SJSA1 (cell line): ENCODE measurements at places on chromosomes 5 and 9. TPM values are rescaled to one million over a fixed set of nuclear protein-coding genes. Genes with fewer than 3 reads are reported as not detected.

- no peaks in the 10 kb centered on the region for H3K27me3 ChIP-seq
- DNase-seq = no peak
- no peaks in the 10 kb centered on the region for H3K4me1 ChIP-seq
- no peaks in the 10 kb centered on the region for H3K36me3 ChIP-seq
- H3K27ac ChIP-seq = no peak overlapping the region
These were observed 88.4 kb downstream of the LMNB1 start for GRCh38 chr5:126865299-126865698.

RORB gene
- not detected in 2 replicates for total RNA-seq

- H3K4me1 ChIP-seq = peaks cover 21% of the 10 kb centered on the region
- no peak overlapping the region for H3K4me3 ChIP-seq
- no peak for DNase-seq
These were observed 84.5 kb downstream of the TMEM167A start for GRCh38 chr5:82992646-82993045.

DNA sequence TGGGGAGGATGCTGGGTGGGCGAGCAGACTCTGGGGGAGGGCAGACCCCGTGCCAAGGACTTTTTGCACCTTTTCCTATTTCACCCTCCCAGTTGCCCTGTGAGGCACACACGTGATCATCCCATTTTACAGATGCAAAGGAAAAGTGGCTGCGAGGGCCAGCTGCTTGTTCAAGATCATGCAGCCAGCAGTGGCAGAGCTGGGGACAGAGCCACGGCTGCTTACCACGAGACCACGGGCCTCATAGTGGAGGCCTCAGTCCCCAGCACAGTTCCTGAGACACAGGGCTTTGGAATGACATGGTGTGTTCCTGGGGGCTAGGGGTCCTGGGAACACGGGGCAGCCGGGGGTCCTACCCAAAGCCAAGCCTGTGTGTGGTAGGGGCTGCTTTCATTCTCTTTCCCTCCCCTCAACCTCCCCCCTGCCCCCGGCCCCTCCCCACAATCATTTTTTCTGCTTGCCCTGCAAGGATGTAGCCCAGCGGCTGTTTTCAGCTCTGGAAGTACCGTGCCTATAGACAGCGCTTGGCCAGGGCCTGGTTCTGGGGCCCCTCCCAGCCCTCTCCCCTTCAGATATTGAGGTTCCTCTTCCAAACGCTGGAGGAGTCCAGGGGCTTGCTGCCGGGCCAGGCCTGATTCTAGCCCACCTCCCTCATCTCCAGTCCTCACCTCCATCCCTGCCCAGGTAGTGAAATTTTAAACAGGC, 58.5 kb upstream of the IER5L start:
- H3K4me1 ChIP-seq = peaks cover 8% of the 10 kb centered on the region
- H3K27ac ChIP-seq = no peak overlapping the region
- H3K4me3 ChIP-seq = no peak overlapping the region
- no peaks in the 10 kb centered on the region for H3K27me3 ChIP-seq
- no peaks in the 10 kb centered on the region for H3K36me3 ChIP-seq

DNA sequence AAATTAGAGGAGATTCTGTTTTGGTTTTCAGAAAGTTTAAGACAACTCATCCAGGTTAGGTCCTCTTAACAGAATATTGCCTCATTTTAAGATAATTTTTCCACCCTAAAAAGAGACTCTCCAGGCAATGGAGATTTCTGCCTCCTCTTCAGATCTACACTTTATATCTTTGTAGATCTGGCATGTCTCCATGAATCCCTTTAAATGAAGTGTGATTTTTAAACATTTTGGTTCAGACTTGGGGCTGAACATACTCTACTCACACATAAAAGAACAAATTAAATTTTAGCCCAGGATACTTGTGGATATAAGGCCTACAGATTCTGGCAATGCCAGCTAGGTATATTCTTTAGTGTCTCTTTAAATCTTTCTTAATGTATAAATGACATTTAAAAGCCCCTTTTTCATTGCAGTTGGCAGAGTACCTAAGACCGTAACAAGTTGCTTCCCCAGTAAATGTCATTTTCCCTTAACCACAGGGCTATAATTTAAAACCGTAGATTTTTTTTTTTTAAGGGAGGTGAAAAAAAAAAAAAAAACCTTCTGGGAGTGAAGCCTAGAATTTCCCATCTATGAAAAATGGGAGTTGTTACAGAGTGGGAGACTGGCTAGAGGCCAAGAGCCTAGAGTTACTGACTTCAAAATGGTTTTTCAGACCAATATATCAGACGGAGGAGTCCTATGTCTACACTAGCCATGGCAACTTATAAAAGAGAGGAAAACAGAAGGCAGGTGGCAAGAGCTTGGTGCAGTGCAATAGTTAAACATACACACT, 207.8 kb upstream of the TARS1 start:
- H3K27ac ChIP-seq = no peak overlapping the region
- H3K36me3 ChIP-seq = no peaks in the 10 kb centered on the region
- H3K4me3 ChIP-seq = no peak overlapping the region
- peaks cover 17% of the 10 kb centered on the region for H3K4me1 ChIP-seq

C5orf52 gene
- total RNA-seq = not detected in 2 replicates

MAML1 gene
- 13.7 and 18.0 TPM in 2 replicates for total RNA-seq

GRCh38 chr9:122498883-122499288, 11.7 kb upstream of the OR1J2 start:
- no peaks in the 10 kb centered on the region for H3K4me1 ChIP-seq
- no peak overlapping the region for H3K4me3 ChIP-seq
- peak; percentile 18 for DNase-seq
- H3K27me3 ChIP-seq = no peaks in the 10 kb centered on the region
- no peak overlapping the region for H3K27ac ChIP-seq

GRCh38 chr5:40672425-40672824, 7.3 kb upstream of the PTGER4 start:
- H3K27me3 ChIP-seq = no peaks in the 10 kb centered on the region
- H3K36me3 ChIP-seq = no peaks in the 10 kb centered on the region
- H3K4me1 ChIP-seq = peaks cover 23% of the 10 kb centered on the region
- DNase-seq = no peak
- no peak overlapping the region for H3K4me3 ChIP-seq

PRDM9 gene
- total RNA-seq = not detected in 2 replicates

GRCh38 chr5:111129938-111130337, 37.8 kb downstream of the WDR36 start:
- H3K4me3 ChIP-seq = no peak overlapping the region
- H3K36me3 ChIP-seq = peaks cover 24% of the 10 kb centered on the region
- H3K27me3 ChIP-seq = no peaks in the 10 kb centered on the region
- no peak overlapping the region for H3K27ac ChIP-seq

CSF2 gene
- 0.68 TPM in 1 of 2 replicates, not detected in the other for total RNA-seq

DNA sequence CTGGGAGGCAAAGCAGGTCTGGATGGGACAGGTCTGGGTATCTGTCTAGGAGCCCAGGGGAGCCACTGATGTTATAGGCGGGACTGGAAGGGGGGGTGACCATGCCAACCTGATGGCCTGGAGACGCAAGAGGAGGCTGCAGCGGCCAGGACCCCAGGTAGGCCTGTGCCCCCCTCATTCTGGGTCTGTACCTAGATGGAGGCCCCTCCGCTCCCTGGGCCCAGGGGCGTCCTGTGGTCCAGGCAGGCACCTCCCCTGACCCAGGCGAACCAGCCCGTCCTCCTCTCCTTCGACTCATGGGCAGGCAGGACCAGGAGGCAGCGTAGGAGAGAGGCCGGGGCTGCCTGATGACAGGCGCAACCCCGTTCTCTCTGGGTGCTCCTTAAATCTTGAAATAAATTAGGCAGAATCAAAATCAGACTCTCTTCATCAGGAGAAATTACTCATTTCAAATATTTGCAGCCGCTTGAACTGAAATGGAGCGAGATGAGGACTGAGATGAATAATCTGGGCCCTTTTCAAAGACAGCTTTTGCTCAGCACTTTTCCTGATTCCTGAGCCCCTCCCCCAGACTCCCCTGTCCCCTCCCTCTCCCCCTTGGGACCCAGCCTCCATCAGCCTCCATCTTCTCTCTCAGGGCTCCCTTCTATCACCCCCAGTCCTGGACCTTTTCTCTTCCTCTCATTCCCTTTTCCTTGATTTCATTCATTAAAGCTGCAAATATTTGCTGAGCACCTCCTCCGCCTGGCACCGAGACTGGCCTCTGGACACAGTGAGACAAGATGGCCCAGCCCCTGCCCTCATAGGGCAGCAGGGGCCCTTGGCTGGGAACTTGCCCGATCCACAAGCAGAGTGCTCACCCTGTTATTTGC, 46.8 kb upstream of the IER5L start:
- no peak overlapping the region for H3K27ac ChIP-seq
- H3K36me3 ChIP-seq = no peaks in the 10 kb centered on the region
- H3K4me3 ChIP-seq = no peak overlapping the region
- DNase-seq = no peak
- H3K4me1 ChIP-seq = no peaks in the 10 kb centered on the region; the same call in 1 of the 2 replicates

BTNL8 gene
- total RNA-seq = not detected in 2 replicates

DNA sequence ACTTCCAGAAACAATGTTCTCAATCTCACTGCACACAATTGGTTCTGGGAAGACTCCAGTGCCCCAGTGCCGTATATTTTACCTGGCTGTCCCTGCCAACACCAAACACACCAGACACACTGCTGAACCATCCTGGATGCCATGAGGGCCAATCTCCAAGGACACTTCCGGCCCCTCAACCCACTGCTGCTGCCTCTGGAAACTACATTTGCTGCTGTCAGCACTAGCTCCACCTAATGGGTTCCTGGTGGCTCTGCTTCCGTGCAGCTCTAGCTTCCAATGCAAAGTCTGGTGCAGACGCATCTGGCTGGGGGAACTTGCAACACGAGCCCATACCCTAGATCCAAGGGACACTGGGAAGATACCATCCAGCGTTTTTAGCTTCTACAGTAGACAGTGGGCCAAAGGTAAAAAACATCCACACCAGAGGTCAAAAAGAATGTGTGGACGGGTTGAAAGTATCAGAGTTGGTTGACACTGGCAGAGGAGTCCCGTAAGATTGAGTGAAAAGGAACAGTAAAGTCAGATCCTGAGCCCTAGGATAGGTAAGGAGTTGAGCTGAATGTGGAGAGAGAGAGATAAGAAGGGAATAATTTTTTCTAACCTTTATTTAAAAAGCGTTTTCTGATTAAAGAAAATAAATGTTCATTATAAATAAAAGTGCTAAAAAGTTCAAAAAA, 99.7 kb upstream of the KIF2A start:
- no peak for DNase-seq
- no peaks in the 10 kb centered on the region for H3K36me3 ChIP-seq
- H3K27me3 ChIP-seq = no peaks in the 10 kb centered on the region
